ENCODE measurements at places on chromosomes 6 and 20. TPM values are rescaled to one million over a fixed set of nuclear protein-coding genes. Genes with fewer than 3 reads are reported as not detected.

PSMG4 gene
- total RNA-seq = 11.8 TPM

CST4 gene
- not detected for total RNA-seq

NXT1 gene
- total RNA-seq = 69.5 TPM

CAGE1 gene
- 0.94 TPM for total RNA-seq

DDX43 gene
- 1.6 TPM for total RNA-seq
